ENCODE measurements at places on chromosomes 2 and 18. TPM values are rescaled to one million over a fixed set of nuclear protein-coding genes. Genes with fewer than 3 reads are reported as not detected.

- no peak for DNase-seq
Measured at GRCh38 chr2:168639018-168639417, 163.4 kb upstream of the NOSTRIN start.

DNA sequence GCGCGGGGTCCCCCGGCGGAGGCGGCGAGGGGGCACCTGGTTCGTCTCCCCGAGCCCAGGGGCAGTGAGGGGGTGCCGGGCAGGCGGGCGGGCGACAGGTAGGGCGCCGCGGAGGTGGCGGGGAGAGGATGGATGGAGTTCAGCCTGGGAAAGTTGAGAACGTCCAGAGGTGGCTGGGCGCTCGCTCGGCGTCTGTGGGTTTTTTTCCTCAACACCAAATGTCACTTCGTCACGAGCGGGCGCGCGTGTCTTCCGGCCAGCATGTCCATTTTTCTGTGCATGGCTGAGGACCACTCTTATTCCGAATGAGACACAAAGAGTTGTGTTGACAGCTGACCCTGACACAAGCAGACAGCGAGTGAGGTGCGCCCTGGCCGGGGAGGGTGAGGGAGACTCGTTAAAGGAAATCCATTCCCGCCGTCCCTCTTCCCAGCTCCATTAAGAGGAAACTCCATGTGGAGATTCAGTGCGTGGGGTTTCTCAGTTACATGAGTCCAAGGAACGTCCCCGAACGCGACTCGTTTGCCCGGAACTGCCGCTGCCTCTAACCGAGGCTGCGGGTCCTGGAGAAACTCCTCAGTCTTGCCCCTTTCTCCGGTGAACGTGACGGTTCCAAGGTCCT, 859 bp downstream of the GREB1L start:
- DNase-seq, result peak; percentile 9

DNA sequence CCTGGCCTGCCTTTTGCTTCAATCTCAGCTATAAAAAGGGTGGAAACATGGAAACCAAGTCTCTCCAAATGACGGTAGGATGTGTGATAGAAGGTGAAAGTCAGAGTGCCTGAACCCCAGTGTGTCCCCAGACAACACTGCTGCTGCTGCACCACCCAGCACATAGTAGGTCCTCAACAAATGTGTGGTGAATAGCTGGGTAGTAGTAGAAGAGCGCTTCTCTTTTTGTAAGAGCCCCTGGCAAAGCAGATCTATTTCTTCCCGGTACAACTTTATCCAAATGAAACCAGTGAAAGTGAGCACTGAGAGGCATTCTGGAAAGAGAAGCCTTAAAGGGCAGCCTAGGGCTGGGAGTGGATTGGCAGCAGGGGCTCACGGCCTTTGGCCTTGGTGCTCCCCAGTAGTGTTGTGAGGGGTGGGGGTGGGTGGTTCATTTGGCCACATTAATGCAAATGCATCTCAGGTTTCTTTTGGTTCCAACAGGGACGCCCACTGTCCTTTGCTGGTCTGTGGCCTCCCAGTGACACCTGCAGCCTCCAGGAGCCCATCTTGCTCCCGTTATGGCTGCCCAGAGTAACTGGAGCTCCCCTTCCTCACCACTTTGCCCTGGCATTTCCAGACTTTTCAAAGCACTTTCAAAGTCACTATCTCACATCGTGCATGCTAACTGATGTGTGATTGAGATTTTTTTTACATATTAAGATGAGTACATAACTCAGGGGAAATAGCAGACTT, 304.3 kb upstream of the EPAS1 start:
- no peak for DNase-seq

DNA sequence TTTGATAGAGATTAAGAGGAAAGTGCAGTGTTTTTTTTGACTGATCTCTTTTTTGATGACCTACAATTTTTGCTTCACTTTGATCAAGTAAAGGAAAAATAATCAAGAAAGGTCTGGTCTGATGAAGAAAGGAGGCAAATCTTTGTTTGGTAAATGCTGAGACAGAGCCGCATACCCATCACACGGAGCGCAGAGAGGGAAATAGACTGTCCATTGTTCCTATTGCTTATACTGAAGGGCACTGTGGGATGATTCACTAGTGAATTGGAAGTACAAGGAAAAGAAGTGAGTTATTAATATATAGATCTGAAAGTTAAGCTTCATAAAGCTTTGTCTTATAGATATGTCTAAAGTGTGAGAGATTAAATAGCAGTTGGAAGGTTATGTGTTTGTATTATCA, 455.1 kb downstream of the PLCL1 start:
- no peak for DNase-seq

DNA sequence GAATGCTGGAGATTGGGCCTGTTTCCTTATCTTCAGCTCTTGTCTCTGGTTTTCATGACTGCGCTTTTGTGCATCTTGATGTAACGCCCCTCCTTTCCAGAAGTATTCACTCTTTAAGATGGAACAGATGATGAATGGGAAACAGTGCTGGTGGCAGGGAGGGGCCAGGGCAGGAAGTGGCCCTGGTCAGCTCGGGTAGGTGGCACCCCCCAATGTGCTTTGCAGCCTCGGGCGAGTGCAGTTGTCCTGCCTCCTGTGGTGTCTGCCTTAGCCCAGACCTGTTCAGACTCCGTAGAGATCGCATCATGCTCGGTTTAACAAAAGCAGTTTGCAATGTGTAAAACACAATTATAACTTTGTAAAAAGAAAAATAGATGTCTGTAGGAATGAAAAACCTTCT, 17.0 kb upstream of the MGAT4A start:
- no peak for DNase-seq

GRCh38 chr2:202261531-202261930, 4.0 kb upstream of the NOP58 start:
- DNase-seq, result no peak

DNA sequence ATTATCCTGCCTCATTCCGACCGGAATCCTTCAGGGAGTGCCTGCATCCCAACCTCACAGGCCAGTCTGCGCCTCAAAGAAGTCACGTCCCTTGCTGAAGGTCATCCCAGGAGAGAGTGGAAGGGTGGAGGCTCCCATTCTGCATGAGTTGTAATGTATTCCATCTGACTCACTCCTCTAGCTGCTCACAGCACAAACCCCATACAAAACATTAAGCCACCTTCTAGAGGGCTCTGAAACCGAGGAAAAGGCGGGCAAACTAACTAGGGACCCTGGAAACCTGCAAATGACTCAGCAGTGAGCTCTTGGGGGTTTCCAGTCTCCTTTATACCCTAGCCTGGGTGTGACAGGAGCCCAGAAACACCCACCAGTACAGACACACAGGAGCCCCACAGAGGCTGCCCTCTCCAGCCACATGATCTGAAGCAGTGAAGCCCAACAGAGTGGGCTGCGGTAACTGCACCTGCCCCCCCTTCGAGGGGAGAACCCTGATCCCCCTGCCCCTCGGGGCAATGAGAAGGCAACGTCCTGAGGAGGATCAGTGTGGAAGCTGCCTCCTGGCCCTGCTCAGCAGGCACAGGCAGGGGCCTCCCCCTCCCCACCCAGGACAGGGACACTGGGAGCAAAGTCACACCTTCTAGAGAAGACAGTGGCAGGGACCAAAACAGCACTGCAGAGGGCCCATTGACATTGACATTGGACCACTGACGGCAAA, 69.3 kb upstream of the SNTG2 start:
- no peak for DNase-seq

DNA sequence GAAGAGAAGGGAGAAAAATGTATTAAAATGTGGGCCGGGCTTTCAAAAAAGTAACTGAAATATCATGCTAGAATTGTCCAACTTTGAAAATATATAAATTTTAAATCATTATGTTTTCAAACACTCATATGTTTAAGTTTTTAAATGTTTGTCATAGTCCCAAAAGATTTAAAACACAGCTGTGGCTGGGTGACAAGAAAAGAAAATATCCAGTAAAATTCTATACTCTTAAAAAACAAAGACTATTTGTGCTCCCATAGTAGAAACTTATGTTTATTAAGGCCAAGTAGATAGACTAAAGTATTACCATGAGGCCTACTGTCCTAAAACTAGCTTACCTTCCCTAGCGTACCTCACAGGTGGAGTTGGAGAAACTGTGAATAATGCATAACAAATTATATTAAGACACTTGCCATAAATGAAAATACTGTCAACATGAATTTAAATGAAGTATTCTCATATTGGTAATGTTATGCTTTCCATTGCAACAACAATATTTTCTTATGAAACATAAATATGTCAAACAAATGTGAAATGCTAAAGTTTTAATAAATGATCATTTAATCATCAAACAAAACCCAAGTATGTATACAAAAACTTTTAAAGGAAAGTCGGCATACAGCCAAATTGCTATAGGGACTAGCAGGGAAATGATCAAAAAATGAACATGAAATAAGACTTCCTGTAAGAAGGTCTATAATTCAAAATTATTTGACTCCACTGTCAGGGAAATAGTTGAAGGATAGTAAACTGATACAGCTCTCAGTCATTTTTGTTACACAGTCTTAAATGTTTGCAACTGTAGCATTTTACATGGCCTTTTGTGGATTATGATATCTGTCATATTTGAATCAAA, 13.4 kb downstream of the MEIS1 start:
- DNase-seq, result no peak

IRS1 gene
- total RNA-seq, result 15.9 TPM

POTEF gene
- total RNA-seq, result not detected

KRTCAP3 gene
- total RNA-seq, result 34.0 TPM

TTC21B gene
- total RNA-seq, result 17.2 TPM

All from left lung (tissue), 14 donors.